ENCODE measurements at places on chromosomes 6 and 20.

GRCh38 chr6:4644996-4645395 lies 131.2 kb upstream of the CDYL start:
- no peak for DNase-seq

- no peak for DNase-seq
Measured at GRCh38 chr6:39678914-39679313, 46.3 kb downstream of the KIF6 start.

- no peak for DNase-seq
Measured at GRCh38 chr6:15410126-15410391, 164.2 kb downstream of the JARID2 start.

DNA sequence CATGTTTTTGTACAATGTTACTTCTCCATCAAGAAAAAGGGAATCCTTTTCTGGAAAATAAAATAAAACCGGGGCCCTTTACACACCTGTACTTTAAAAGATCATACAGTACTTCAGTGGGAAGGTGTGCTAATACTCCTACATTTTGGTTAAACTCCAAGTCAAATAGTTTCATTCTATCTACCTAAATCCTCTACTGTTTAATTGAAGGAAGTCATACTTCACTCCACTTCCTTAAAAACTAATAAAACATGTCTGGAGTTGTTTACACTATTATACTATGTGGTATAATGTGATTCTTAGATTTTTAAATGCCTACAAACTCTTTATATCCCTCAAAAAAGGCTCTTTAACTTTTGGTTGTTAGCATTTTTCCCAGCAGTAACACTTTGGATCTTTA lies 18.6 kb upstream of the HBS1L start:
- no peak for DNase-seq

GRCh38 chr6:164982389-164982788 lies 327.0 kb downstream of the C6orf118 start:
- DNase-seq = no peak

- no peak for DNase-seq
Measured at GRCh38 chr6:134821928-134822864, 127.7 kb downstream of the ALDH8A1 start.

DNA sequence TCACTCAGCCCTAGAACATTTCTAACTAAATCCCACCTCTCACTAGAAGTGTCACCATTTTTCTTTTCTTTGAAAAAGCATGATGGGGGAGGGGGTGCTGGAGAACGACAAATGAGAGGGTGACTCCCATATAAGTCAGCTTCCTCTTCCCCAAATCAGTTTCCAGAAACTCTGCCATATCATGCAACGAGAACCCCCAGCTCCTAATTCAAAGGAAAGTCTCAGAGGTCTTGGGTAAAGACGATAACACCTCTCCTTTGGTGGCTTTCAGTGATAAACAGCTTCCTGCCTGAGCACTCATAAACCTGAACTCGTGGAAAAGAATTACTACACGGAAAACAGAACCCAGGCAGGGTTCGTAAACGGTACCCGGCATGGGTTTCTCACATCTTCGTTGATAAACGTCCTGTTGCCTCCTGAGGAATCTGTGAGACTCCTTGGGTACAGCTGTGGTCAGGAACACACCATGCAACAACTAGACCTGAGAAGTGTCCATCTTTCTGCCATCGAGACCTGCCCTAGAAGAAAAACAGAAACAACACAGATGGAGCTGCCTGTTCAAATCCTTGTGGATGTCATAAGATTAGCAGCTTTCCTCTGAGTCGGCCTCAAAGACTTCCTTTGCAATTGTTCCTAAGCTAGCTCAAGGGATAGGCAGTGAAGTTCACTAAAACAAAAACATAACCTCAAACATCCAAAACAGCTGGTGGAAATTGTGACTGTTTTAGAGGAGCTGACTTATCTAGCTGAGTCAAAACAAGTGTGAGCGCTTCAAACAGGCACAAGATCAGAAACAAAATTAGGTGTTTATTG lies 185.8 kb upstream of the PRDM1 start:
- peak; percentile 87 for DNase-seq

- DNase-seq = peak; percentile 82
Measured at GRCh38 chr20:9409981-9410380, 104.4 kb upstream of the LAMP5 start.

- no peak for DNase-seq
Measured at GRCh38 chr20:9608639-9609340, 94.4 kb downstream of the LAMP5 start.
